Upper lobe of left lung (tissue), 6 donors: ENCODE measurements at places on chromosomes 3 and 15.

DNA sequence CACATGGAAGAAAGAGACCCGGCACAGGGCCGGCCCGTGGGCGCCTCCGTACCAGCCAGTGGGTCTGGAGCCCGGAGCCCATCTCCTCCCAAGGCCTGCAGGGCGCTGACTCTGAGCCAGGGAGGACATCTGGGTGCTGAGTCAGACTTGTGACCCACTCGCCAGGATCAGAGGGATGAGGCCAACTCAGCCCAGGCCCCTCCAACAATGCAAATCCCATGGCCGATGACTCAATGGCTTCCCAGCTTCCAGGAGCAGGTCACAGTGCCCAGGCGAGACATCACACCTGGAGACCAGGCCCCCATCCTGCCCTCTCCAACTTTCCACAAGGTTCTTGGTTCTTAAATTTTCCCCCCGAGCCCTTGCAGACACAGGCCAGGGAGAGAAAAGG is 95.1 kb downstream of the LRIG1 start:
- no peak for DNase-seq

DNA sequence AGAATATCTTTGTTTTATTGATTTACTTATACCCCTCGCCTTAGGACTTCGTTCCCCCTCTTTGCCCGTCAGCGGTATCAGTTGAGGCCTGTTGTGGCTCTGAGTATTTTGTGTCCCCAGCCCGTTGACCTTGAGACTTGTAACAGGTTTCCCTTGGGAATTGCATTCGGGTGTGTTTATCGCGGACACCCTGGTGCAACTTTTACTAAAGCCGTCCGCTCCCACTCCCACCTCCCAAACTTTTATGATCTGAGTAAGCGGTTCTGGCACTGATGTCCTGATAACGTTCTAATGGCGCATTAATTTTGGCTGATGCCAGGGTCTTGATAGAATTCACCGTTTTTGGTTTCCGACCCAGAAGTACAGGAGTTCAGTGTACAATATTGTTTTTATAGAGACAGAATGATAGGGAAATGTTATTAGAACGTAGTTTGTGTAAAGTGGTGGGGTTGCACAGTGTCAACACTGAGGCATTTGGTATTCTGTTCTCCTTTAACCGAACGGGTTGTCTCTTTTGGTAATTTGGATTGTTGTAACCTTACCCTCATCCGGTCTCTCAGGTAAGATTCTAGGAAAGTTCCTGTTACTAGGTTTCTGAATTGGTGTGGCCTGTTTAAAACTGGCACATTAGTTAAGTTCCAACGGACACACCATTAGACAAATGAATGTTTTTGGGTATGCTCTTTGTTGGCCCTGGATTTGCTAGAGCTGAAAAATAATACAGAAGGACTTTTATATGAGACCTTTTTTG is 47.8 kb downstream of the OIP5 start:
- no peak for DNase-seq

DNA sequence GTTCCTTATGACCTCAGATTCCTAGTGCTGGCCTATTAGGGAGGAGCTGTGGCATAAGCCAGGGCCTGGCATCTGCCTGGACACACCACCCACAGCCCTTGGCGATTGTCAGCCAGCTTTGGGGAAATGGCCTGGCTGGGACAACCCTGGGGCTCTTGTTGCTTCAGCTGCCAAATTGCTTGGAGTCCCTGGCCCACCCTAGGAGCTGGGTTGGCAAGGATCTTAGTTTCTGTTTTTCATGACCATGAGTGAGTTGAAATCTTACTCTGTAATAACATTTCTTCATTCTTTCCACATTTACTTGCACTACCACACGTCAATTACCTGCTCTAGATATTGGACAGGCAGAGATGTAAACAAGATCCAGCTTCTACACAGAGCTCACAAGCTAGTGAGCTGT is 1.9 kb upstream of the MYZAP start:
- no peak for DNase-seq

GRCh38 chr3:8255725-8256124 is 245.9 kb upstream of the LMCD1 start:
- DNase-seq: no peak

DNA sequence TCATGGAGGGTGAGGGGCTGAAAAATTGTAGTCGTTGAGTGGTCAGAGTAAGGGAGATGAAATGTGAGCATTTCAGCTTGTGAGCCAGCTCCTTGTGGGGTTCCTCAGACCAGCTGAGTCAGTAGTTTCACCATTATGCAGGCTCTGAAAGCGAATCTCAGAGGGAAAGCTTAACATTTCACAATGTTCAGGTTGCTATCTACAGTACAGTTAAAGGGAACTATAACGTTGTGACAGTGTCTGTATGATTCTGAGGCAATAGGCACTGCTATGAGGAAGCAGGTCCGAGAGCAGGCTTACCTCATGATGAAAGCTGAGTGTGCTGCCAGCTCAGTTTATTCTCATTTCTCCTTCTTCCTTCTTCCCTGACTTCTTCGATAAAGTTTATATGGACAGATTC is 469.6 kb downstream of the EDEM1 start:
- no peak for DNase-seq

- DNase-seq: peak; percentile 97
These were observed 8.7 kb upstream of the SEMA3B start for GRCh38 chr3:50260027-50260941.

DNA sequence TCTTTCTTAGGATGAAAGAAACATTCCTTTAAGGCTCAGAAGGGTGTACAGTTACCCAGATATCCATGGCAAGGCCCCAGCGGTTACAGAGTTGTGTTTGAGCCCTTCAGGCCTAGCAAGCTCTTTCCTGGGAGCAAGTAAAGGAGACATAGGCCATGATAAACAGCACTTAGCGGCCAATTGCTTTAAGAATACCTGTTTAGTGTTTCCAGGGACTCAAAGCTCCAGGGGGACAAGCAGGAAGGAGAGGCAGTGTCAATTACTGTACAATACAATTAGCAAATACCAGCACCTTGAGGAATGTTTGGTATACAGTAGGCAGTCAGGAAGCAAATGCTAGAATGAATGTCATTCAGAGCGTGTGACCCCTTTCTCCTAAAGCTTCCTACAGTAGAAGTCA is 176.3 kb upstream of the ICE2 start:
- DNase-seq: no peak

GRCh38 chr3:46903341-46904302 is 26.1 kb downstream of the PTH1R start:
- DNase-seq: peak; percentile 77
